NCI-H460 (cell line): ENCODE measurements at places on chromosomes 16 and 17. TPM values are rescaled to one million over a fixed set of nuclear protein-coding genes. Genes with fewer than 3 reads are reported as not detected.

DNA sequence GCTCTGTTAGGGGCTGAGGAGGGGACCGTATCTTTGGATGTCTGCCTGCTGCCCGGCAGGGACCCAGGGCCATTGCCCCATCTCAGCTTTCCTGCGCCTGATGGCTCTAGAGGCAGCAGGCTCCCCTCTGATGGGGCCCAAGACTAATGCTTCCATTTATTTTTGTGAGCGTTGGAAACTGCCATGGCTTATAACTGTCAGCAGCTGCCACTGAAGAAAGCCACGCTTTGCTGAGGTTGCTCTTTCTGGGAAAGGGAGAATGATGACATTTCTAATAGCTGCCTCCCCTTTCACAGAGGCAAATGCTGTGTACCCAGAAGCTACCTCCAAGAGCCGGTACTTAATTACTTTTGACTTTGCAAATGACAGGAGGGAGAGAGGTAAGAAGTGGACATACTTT is 103.8 kb downstream of the HAPSTR1 start:
- no peak for DNase-seq

DNA sequence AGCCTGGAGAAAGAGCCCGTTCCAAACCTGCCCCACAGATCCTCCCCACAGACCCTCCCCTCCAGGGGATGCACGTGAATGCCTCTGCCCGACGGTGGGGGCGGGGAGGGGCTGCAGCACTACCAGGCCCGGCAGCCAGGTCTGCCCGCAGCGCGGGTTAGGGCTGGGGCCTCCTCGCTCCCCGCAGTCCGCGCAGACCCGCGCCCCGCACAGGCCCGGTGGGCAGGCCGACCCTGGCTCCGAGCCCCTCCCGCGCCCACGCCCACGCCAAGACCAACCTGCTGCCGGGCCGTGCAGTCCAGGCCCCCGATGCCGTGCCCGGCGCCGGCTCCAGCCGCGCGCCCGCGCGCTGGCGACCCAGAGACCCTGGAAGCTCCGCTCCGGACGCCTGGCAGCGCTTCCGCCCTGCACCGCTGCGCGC is at the start of gene RPUSD1:
TSS of gene RPUSD1 (minus strand) at position 404 of the 421 bp plus-strand sequence. CDS start 644 bp downstream, outside the sequence.
- no peak for DNase-seq

- DNase-seq, result no peak
Measured at GRCh38 chr16:980595-980854, 1.0 kb upstream of the SOX8 start.

DNA sequence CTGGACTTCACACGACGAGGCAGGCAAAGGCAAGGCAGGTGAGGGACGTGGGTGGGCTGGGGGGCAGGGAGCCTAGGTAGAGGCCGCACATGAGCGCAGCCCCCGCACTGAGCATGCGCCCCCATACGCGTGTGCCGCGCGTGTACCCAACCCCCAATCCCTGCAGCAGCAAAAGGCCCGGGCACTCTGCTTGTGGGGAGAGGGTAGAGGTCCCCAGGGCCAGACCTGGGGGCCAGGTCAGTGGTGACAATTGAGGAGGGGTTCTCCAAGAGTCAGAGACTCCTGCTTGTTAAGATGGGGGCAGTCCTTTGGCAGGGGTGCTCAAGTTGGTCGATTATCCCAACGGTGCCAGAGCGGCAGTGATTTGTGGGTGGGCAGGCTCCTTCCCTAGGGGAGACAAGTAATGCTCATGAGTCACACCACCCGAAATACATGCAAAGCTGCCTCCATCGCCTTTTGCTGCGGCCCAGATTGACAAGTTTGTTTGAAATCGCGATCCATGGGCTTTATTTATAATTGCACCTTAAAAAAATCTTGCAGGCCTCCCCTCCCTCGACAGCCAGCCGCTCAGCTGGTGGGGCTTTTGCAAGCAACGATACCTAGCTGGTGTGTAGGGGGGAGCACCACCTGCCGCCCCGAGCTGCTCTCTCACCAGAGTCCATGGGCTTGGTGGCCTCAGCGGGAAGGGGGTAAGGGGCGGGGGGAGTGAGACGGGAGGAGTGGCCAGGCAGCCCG is 1.1 kb upstream of the GIT1 start:
- DNase-seq, result no peak

DNA sequence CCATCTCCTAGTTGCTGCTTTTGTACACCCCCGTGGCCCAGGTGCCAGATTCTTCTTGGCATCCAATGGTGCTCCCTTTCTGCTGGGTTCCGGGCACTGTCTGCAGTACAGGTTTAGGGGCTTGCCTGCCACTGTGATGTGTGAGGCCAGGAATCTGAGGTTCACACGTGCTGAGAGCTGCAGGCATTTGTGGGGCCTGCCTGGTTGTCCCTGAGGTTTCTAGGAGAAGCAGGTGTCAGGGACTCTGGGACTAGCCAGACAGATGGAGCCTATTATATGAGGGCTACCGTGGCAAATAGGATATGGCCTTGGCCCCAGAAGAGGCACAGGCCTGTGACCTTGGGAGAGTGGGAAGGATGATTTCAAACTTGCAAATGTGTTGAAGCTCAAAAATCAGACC is 29.3 kb downstream of the NDEL1 start:
- no peak for DNase-seq

SULT1A2 gene
- total RNA-seq, result 0.29 and 0.67 TPM in 2 replicates

CHST4 gene
- total RNA-seq, result not detected in 2 replicates

DNA sequence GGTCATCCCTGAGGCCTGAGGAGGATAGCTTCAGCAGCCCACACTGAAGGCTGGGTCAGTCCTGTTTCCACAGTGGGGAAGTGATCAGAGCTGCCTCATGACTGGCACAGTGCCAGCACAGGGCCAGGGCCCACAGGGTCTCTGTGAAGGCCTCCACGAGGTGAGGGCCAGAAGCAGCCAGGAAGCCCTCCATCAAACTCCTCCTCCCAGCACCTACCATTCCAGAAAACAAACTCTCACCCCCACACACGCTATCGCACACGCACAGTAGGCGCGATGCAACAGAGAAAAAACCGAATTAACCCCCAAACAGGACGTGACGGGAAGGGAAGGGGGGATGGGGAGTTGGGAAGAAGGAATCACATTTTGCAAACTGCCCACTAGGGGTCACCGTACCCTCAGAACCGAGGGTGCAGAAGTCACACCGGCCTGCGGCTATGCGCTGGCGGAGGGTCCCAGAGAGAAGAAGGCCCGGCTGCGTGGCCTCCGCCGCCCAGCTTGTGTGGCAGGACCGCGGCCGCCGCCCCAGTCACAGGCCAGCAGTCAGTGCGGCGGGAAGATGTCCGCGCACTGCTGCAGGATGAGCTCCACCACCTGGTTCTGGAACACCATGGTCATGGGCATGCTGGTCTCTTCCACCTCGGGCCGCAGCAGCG is 37.6 kb downstream of the ARHGAP27 start:
- peak; percentile 69 for DNase-seq

DNA sequence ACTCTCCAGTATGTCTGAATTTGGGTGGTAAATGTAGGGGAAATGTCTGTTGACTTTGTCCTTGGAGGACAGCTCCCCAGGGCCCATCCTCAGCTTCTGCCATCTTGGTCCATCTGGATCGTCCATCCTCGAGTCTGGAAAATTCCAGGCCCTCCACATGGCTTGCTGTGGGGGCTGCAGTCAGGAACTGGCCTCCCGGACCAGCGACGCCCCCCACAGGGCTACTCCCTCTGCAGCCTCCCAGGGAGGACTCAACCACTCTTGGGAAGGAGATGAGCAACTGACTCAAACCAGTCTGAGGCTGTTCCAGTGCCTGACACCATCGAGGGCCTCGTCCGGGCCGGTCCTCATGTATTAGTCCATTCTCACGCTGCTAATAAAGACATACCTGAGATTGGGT is 5.5 kb upstream of the ZG16B start:
- DNase-seq, result no peak

DNA sequence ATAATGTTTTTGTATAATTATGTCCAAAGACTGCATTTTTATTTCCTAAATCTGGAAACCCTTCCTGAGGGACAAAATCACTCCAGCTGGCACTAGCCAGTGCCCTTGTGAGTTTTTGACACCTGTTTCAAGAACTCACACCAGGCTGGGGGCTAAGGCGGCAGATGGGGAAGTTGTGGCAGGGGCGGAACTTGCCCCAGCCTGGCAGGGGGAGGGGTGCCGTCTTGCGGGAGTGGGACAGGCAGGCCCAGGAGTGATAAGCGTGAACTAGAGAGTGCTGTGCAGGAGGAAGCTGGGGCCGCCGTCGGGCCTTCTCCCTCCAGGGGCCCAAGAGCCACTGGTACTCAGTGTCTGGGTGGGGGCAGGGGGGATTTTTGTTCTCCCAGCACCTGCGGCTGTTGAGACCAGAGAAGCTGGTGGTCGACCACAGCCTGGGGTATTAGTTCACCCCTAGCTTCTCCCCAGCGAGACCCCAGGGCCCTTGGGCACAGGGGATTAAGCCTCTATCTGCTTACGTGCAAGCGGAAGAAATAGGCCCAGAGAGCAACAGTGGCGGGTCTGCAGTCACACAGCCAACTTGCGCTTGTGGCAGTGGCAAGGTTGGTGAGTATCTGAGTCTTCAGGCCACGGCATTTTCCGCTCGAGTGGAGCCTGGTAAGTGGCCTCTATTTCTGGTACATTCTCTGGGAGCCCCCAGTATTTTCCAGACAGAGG is 40.2 kb upstream of the PLCG2 start:
- DNase-seq, result no peak

DNA sequence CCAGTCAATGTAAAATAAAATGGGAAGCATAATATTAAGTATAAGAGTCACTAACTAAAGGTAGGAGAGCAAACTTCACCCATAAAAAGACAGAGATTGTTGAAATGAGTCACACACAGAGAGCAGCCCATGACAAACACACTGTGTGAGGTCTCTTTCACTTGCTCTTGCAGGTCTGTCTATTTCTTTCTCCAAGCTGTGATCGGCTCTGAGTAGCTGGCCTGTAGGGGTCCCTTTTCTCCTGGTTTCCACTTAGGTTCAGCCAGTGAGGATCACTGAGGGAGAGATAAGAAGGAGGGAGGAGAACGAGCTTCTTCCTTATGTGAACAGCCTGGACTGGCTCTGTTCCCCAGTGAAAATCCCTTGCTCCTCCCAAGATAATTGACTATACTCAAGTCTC is 133.7 kb upstream of the HS3ST3A1 start:
- no peak for DNase-seq

DNA sequence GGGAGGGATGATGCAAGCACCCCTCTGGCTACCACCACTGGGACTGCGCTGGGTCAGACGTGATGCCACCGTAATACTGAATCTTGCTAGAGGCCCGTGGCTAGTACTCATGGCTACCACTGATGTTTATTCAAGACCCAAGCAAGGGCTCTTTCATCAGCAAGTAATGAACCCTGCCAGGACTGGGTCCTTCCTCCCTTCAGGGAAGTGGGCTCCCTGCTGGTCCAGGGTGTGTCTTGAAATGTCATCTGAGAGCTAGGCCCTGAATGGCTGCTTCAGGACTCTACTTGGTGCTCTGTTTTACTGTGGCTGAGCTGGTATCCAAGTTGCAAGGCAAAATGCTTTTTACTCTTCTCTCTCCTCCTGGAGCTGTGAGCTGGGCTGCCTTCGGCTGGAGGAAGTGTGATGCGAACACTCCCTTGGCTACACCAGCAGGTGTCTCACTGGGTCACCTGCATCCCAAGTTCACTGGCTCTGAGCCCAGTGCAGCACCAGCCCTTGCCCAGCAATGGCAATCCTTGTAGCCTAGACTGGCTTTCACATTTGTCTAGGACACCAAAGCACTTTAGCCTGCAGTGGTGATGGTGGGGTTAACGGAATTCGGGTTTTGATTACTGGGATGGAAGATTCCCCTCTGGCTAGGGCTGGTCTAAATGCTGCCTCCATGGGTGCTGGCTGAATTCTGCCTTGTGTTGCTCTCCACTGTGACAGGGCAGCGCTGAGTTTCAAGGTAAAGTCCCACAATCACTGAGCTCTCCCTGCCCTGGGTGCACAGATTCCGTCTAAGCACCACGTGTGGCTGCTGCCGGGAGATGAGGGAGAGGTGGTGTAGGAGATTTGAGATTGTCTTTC is 98.6 kb downstream of the USP22 start:
- DNase-seq, result no peak

GRCh38 chr17:9911089-9911488 is 6.0 kb upstream of the RCVRN start:
- no peak for DNase-seq

FOXJ1 gene
- not detected in 2 replicates for total RNA-seq

TUBB3 gene
- 68.3 and 75.9 TPM in 2 replicates for total RNA-seq

TLCD3B gene
- 0.07 TPM in 1 of 2 replicates, not detected in the other for total RNA-seq

DNA sequence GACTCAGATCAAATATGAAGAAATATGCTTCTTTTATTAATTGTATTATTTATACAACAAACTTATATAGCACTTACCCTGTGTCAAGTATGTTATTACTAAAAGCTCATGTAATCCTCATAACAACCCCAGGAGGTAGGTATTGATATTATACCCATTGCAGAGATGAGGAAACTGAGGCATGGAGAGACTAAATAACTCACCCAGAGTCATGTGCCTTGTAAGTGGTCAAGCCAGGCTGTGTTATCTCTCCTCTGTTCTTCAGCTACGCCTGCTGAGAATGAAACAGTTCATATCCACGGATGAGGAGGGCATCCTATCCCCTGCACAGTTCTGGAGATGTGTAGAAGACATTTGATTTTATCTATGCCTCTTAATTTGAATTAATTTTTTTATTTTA is 78.1 kb downstream of the RBBP6 start:
- DNase-seq, result no peak

CACNG5 gene
- not detected in 2 replicates for total RNA-seq

DNA sequence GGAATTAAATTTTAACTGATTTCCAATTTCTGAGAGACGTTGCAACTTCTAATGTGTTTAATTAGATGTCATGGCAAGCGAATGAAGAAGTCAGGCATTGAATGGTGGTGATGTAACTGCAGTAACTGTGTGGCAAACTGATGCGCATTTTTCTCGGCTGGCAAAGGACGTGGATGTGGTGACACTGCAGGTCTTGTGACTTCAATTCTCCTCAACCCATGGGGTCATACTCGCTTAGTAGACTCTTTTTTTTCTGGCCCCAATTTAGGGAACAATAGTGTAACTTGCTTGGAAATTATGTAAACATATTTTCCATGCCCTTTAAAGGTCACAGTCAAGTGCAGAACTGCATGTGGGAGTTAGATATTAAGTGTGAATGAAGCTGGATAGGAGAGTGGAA is 1.9 kb upstream of the FAM20A start:
- DNase-seq, result no peak

GRCh38 chr16:27772093-27772825 is 222.3 kb downstream of the KATNIP start:
- DNase-seq, result no peak

DNA sequence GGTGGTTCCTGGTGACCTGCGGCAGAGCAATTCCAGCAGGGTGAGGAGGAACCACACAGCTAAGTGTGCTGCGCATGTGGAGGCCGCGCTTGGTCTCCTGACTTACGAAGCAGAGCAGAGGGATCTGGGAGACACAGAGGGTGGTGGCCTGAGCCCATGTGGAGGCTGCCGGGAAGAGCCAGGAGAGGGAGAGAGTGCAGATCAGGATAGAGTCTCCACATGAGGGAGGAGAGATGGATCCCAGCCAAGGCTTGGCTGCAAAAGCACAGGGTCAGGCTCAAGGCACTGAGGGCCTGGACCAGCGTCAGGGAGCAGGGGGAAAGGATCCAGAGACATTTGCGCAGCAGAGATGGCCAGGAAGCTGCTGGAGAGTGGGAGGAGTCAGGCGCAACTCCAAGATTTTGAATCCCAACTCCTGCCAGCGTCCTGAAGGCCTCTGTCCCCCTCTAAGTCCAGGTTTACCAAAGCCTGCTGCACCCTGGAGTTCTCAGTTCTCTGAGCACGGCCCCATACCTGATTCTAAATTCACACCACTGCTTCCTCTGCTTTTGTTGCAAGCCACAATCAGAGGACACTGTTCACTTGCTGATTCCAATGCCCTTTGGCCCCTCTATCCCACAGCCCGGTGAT is 11.3 kb upstream of the MLLT6 start:
- DNase-seq, result no peak
